ENCODE measurements at places on chromosomes 4 and X.

GRCh38 chr4:7420661-7421040 is 14.1 kb downstream of the PSAPL1 start:
- DNase-seq, result no peak

GRCh38 chrX:41603596-41603995 is 85.2 kb upstream of the GPR34 start:
- no peak for DNase-seq

DNA sequence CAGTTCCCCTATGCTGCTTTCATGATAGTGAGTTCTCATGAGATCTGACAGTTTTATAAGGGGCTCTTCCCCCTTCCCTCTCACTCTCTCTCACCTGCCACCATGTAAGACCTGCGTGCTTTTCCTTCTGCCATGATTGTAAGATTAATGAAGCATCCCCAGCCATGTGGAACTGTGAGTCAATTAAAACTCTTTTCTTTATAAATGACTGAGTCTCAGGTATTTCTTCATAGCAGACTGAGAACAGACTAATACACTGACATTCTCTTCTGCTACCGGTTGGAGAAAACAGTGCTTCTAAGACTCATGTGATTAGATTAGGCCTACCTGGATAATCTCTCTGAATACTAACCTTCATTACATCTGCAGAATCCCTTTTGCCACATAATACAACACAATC is 45.4 kb upstream of the TRPC5OS start:
- no peak for DNase-seq

- DNase-seq, result no peak
Observed at GRCh38 chr4:159508917-159509500, 406.1 kb downstream of the RAPGEF2 start.

- DNase-seq, result peak; percentile 4
Observed at GRCh38 chrX:81120258-81120935, 81.3 kb downstream of the HMGN5 start.

DNA sequence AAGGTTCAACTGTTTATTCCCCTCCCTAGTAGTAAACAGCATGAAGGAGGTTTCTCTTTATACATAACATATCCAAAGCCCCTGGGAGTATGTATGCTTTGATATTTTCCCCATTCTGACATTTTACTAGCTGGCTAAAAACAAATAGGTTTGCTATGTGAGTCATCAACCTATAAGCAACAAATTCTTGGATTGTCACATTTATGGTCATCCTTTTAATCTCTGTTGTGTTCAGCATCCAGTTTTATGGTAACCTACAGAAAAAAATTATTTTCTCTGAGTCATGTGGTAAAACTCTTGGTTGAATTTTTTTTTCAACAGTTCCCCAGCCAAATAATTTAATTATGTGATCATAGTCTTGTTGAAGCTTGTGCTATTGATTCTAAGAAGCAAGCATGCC is 734.1 kb downstream of the ADGRL3 start:
- no peak for DNase-seq

DNA sequence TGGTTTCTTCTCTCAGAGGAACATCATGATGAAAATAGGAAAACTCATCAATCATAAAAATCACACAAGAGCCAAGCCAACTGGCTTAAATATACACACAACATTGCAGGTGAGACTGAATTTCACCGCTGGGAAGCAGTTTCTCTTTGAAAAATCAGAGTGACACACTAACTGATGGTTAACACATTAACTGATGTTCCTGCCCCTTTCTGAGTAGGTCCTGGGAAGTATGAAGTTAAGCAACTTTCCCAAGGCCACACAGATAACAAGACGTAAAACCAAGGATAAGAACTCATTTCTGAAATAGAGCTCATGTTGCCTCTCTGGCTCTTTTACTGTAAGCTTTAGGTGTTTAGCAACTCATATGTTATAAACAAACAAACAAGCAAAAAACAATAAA is 813.7 kb upstream of the HS3ST1 start:
- DNase-seq, result no peak

DNA sequence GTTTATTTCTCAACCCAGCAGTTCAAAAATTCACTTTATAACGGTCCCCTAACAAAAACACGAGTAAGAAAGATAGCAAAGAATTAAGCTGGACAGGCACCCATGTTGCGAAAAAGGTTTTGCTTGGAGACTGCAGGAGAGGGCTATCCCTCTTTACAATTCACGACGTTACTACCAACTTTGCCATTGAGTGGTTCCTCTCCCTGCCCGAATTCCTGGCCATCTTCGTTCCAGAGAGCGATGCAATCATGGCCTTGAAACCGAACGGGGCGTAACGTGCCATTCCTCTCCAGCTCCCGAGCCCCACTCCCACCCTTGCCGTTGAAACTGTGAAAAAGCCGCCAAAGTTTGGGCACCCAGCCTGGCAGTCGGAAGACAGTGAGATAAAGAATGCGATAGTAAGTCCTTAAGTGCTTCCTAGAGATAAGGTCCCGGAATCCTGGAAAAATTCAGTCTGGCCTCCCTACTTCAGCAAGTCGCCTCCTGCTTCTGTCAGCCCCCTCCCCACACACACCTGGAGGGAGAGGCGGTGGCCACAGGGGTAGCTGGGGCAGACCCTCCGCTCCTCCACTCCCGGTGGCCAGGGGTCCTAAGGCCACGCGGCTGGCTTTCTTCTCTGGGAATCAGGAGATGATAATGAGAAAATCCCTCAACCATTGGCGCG is 65.2 kb downstream of the FBXO8 start:
- peak; percentile 70 for DNase-seq

- no peak for DNase-seq
Observed at GRCh38 chr4:163694385-163694784, 199.9 kb downstream of the TMA16 start.

- DNase-seq, result no peak
Observed at GRCh38 chr4:47899639-47900038, 14.7 kb downstream of the NFXL1 start.

- no peak for DNase-seq
Observed at GRCh38 chr4:77538144-77538543, 67.5 kb upstream of the CXCL13 start.

DNA sequence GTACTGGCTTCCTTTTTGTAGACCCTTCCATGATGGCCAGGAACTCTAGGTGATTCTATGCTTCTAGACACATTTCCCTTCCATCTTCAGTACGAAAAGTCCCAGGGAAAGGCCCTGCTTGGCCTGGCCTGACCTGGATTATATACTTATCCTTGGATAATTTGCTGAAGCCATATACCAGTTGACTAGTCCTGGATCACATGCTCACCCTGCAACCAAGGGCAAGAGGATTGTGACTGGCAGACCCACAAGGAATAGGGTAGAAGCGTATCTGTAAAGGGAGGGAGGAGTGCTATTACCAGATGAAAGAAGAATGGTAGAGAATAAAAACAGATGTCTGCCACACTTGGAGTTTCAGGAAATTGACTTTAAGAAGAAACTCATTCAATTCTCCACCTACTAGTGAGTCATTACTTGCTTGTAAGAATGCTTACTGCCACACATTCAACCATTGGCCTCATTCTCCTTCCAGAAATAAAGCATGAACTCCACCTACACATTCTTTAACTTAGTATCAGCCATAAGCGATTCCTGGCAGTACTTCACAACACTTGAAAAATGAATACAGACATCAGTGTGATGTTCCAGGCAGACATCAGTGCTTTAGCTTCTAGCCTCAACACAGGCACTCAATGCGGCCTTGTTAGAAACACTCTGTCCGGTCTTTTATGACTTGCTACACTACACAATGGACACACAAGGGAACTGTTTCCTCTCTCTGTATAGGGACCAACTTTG is 141.8 kb downstream of the CBR4 start:
- no peak for DNase-seq

- DNase-seq, result no peak
Observed at GRCh38 chr4:82747686-82748575, 50.7 kb downstream of the SCD5 start.

- DNase-seq, result no peak
Observed at GRCh38 chr4:25966171-25966570, 52.2 kb downstream of the SMIM20 start.

GRCh38 chrX:40015693-40016092 is 82.1 kb downstream of the BCOR start:
- no peak for DNase-seq

DNA sequence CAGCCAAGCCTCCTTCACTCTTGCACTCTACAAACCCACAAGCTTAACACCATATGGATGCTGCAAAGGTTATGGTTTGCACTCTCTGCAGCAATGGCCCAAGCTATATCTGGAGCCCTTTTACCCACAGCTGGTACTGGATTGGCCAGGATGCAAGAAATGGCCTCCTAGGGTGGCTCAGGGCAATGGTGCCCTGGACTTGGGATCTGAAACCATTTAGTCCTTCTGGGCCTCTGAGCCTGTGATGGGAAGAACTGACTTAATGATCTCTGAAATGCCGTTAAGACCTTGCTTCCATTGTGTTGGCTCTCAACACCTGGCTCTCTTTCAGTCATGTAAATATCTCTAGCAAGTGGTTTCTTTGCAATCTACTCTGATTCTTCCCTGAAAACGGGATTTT is 626.0 kb downstream of the KCTD8 start:
- DNase-seq, result no peak

GRCh38 chr4:119977076-119977940 is 89.3 kb downstream of the MAD2L1 start:
- DNase-seq, result no peak

GRCh38 chr4:112060212-112060611 is 85.0 kb upstream of the FAM241A start:
- DNase-seq, result peak; percentile 20

- no peak for DNase-seq
Observed at GRCh38 chrX:74423289-74423998, 2.2 kb downstream of the SLC16A2 start.

GRCh38 chrX:72040506-72040905 is 91.2 kb downstream of the RTL5 start:
- DNase-seq, result no peak

DNA sequence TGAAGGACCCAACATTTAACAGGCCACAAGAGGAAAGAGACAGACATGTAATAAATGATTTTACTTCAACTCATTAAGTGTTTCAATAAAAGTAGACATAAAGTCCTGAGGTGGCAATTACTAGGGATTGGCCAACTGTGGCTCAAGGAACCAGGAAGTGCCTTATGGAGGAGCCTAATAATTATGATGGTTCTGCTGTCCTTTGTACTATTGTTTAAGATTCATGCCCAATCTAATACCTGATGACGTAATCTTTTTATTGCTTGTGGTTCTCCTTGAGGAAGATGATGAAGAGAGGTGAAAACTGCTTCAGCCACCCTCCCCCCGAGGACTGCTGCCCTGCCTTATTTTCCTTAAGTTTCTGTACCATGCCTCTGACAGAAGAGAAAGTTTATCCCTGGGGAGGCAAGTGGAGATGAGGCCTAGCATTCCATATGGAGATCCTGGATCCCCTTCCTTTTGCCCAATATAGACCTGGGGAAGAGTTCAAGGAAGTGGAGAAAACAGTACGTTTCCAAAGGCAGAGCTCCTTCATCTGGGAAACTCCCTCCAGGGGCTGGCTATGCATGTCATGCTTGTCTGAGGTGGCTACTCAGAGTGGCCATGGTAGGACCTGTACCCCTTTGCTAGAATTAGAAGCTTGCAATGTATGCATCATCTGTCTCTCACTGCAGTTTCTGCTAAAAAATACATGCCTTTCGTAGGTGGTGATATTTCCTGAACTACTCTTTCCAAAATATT is 56.8 kb upstream of the FAT1 start:
- DNase-seq, result no peak

DNA sequence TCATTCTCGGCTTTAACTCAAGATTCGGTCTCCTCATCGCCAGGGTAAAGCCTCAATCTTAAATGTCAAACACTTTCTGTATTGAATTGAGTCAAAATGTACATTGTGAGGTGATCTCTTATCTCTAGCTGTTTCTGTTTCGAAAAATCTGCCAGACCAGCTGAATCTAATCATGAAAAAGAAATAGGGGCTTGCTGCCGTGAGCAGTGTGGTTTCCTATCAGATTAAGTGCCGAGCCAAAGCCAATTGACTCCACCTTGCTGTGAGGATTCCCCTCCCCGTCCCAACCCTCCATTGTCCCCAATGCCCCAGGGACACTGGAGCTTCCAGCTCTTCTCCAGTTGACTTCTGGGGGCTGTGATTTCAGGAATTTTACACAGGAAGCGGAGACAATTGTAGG is 12.5 kb upstream of the CRLF2 start:
- no peak for DNase-seq

DNA sequence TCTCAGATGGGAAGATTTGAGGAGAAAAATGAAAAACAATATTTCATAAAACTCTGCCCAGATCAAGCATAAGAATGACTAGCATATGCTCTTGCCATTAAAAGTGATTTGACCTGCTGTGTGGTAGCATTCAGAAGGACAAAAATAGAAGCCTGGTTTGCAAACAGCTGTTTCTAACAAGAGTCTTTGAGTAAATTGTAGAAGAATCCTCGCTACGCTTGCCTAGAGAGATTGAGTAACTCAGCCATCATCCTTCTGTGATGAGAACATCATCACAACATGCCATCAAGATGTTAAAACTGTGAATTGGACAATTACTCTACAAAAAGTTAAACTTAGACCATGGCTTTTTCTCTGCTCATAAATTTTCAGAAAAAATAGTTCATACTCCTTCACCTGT is 168.9 kb upstream of the PUDP start:
- DNase-seq, result no peak

GRCh38 chr4:94548571-94548970 is 96.8 kb downstream of the PDLIM5 start:
- DNase-seq, result no peak

DNA sequence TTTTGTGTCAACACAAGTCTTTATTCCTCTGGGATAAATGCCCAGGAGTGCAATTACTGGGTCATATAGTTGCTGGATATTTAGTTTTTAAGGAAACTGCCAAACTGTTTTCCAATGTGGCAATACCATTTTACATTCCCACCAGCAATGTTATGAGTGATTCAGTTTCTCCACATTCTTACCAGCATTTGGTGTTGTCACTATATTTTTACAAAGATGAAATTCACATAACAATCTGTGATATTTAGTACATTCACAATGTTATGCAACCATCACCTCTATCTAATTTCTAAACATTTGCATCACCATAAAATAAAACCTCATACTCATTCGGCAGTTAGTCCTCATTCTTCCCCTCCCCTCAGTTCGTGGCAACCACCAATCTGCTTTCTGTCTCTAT is 75.0 kb downstream of the MAMLD1 start:
- no peak for DNase-seq

DNA sequence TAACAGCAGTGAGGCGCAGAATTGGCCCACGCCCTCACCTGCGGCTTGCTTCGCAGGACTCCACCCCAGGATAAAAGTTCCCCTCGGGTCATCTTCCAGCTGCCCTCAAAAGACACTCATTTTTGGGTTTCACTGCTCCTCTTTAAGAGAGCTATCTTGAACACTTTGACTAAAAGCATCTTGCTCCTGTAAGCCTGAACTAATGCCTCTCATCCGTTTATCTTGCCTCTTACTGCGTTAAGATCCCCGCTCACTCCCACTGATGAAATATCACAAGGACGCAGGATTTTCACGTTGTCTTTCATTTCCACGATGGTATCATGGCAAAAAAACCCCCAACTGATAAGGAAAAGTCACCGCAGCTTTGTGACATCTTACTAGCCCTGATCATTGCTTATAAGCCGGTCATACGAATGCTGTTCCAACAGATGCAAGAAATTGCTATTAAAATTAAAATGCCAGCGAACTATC is 591 bp upstream of the ACSL4 start:
- no peak for DNase-seq

GRCh38 chr4:159117564-159117963 is 14.7 kb downstream of the RAPGEF2 start:
- DNase-seq, result no peak

- DNase-seq, result no peak
Observed at GRCh38 chrX:148424570-148424969, 75.8 kb upstream of the AFF2 start.

- no peak for DNase-seq
Observed at GRCh38 chr4:159489646-159490045, 386.8 kb downstream of the RAPGEF2 start.

- no peak for DNase-seq
Observed at GRCh38 chr4:102665527-102665926, 95.2 kb downstream of the MANBA start.
